ENCODE measurements at places on chromosomes 16 and 17. TPM values are rescaled to one million over a fixed set of nuclear protein-coding genes. Genes with fewer than 3 reads are reported as not detected.
A peak's percentile ranks its signal among the peaks of the same experiment; 100 is the strongest.

DNA sequence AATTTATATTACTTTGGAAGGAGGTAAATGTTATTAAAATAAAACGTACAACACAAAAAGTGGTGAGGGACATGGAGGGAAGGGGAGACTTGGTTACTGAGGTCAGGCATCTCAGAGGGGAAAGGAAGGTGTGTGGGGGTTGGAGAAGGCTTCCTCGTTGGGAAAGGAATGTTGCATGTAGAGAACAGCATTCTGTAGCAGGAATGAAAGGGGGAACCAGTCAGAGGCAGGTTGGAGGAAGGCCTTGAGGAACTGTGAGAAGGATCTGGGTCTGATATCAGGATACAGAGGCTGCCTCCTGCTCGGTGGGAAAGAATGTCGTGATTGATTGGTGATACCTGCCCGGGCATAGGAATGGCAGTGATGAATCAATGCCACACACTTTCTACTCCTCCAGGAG, 103.3 kb upstream of the ZFHX3 start:
- no peak for DNase-seq
- no peaks in the 10 kb centered on the region for H3K27me3 ChIP-seq

Gene UNC45B
- total RNA-seq, result not detected

GRCh38 chr16:80862160-80862705, 57.8 kb upstream of the CDYL2 start:
- no peaks in the 10 kb centered on the region for H3K36me3 ChIP-seq
- DNase-seq, result no peak
- no peaks in the 10 kb centered on the region for H3K4me1 ChIP-seq
- no peaks in the 10 kb centered on the region for H3K27me3 ChIP-seq

GRCh38 chr16:88633684-88634140, 4.7 kb upstream of the IL17C start:
- no peaks in the 10 kb centered on the region for H3K27me3 ChIP-seq
- DNase-seq, result no peak
- H3K27ac ChIP-seq, result no peak overlapping the region
- H3K4me1 ChIP-seq, result no peaks in the 10 kb centered on the region

GRCh38 chr16:89982318-89982717, 33.8 kb downstream of the DEF8 start:
- no peak for DNase-seq
- no peak overlapping the region for H3K27ac ChIP-seq
- H3K4me3 ChIP-seq, result no peak overlapping the region
- 0 out of 2 replicates have a peak, but pooled peaks cover 3% of the 10 kb centered on the region for H3K36me3 ChIP-seq

- DNase-seq, result no peak
- H3K4me3 ChIP-seq, result no peak overlapping the region
- H3K36me3 ChIP-seq, result no peaks in the 10 kb centered on the region
- H3K4me1 ChIP-seq, result no peaks in the 10 kb centered on the region
- no peak overlapping the region for H3K27ac ChIP-seq
These were observed 8.3 kb downstream of the SLC35G3 start for GRCh38 chr17:35185849-35186248.

DNA sequence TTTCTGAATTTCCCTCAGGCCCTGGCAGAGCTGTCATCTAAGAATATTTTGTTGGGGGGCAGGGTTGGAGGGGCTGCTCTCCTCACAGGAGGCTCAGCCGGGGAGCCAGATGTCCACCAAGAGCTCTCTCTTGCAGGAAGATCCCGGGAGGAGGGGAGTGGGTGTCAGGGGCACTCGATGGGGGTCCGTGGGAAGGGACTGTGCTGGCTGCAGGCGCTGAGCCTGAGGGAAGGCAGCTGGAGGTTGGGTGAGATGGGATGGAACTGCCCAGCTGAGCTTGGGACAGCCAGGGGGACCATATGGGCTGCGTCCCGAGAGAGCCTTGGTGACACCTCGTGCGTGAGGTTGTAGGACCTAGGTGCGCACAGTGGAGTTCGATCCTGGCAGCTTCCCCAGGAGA, 111.2 kb upstream of the GSE1 start:
- no peak overlapping the region for H3K27ac ChIP-seq
- DNase-seq, result no peak
- no peaks in the 10 kb centered on the region for H3K36me3 ChIP-seq
- H3K27me3 ChIP-seq, result no peaks in the 10 kb centered on the region
- H3K4me1 ChIP-seq, result no peaks in the 10 kb centered on the region

DNA sequence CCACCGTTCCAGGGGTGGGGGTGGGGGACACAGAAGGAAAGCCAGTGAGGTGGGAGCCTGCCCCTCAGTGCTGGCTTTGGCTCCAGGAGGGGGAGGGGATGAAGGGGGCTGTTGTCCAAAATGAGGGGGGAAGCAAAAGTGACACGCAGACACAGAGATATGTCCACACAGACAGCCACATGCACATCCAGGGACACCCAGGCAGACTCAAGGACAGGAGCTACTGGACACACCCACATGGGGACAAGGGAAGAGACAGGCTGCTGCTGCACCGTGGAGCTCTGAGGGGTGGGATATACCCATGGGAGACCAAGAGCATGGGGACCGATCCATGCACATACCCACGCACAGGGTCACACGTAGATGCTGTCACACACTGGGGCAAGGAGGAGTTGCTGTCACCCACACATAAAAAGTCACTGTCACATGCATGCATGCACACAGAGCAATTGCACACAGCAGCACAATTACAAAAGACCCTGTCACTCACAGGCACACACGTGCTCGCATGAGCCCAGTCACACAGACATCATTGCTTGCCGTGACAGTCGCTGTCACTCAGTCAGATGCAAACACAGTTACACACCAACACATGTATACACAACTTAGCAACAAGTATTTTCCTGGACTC, 1.3 kb downstream of the THRA start:
- H3K4me3 ChIP-seq, result peak overlapping the region; percentile 84
- DNase-seq, result no peak
- H3K36me3 ChIP-seq, result no peaks in the 10 kb centered on the region
- peak overlapping the region; percentile 41 for H3K27ac ChIP-seq
- H3K4me1 ChIP-seq, result peaks cover 35% of the 10 kb centered on the region

DNA sequence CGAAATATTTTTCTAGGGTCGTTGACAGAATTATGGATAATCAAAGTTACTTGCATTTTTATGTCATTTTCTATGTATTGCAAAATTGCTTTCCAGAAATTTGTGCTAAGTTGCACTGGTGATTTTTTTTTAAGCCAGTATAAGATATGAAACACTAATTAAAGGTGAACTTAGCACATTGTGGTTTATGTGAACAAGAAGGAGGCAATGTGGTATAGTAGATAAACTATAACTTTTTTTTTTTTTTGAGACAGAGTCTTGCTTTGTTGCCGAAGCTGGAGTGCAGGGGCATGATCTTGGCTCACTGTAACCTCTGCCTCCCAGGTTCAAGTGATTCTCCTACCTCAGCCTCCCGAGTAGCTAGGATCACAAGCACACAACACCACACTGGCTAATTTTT, 13.2 kb downstream of the DGKE start:
- DNase-seq, result no peak
- no peak overlapping the region for H3K27ac ChIP-seq
- H3K27me3 ChIP-seq, result no peaks in the 10 kb centered on the region
- no peaks in the 10 kb centered on the region for H3K4me1 ChIP-seq
- H3K4me3 ChIP-seq, result no peak overlapping the region

DNA sequence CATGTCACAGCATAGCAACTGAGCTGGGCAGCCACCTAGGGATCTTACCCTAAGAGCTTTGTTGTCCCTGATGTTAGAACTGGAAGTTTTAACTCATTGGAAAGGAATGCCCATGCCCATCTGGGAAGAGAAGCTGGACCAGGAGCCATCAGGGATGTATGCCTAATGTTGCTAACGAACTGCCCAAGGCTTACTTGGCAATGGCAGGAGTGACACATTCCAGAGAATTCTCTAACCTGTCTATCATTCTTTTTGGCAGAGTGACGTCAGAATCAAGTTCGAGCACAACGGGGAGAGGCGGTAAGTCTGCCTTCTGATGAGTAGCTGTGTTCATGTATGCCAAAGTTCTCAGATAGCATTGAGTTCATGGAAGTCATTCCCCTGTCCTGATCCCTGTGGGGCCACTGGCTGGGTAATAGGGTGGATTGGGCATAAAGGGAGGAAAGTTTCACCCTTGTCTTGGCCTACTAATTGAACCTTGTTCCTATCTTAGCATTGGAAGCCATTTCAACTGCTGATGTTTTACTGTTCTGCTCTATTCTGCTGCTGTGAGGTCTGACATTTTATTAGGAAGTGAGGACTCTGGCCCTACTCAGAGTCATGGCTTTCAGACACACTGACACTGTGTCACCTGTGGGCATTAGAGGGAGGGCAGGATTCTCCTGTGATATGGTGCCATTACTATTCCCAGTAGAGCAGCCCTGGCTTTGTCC, 23.7 kb downstream of the MAP3K3 start:
- no peak overlapping the region for H3K4me3 ChIP-seq
- no peaks in the 10 kb centered on the region for H3K27me3 ChIP-seq
- H3K27ac ChIP-seq, result no peak overlapping the region
- DNase-seq, result no peak
- H3K4me1 ChIP-seq, result no peaks in the 10 kb centered on the region

DNA sequence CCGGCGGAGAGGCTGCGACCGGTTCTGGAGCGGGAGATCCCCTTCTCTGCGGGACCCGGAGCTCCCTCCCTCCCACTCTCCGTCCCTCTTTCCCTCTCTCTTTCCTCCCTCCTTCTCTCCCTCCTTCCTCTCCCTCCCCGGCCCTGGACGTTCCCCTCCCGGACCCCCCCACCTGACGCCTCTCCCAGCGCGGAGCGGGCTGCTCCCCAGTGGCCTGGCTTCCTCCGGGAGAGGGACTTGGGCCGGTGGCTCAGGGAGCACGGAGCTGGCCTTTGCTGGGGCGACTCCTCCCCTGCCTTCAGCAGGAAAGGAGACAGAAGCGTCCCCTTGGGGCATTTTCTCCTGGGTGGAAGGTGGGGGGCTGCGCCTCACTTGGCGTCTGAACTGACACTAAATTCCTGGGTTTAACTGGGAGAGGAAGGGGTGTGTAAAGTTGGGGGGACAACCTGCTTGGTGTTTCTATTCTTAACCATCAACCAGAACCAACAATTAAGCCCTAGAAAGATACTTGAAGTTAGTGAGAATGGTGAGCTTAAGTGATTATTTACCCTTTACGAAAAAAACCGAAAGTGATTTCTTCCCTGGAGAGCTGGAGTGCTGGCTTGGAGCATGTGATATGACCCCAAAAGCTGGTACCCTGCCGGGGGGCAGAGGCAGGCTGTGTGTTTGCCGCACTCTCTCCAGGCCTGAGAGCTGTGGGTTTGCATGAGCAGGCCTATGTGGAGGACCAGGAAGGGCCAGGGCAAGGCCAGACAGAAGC, 775 bp downstream of the SPIRE2 start:
- no peaks in the 10 kb centered on the region for H3K36me3 ChIP-seq
- no peaks in the 10 kb centered on the region for H3K27me3 ChIP-seq
- H3K4me3 ChIP-seq, result peak overlapping the region; percentile 69
- peak overlapping the region; percentile 75 for H3K27ac ChIP-seq
- no peak for DNase-seq

GRCh38 chr17:10217916-10218315, 19.5 kb upstream of the GAS7 start:
- H3K4me3 ChIP-seq, result no peak overlapping the region
- DNase-seq, result no peak
- no peaks in the 10 kb centered on the region for H3K4me1 ChIP-seq

Gene IL34
- 5.8 TPM for total RNA-seq

- no peaks in the 10 kb centered on the region for H3K36me3 ChIP-seq
- no peaks in the 10 kb centered on the region for H3K4me1 ChIP-seq
- DNase-seq, result no peak
These were observed 21.9 kb downstream of the CNGB1 start for GRCh38 chr16:57949013-57949412.

DNA sequence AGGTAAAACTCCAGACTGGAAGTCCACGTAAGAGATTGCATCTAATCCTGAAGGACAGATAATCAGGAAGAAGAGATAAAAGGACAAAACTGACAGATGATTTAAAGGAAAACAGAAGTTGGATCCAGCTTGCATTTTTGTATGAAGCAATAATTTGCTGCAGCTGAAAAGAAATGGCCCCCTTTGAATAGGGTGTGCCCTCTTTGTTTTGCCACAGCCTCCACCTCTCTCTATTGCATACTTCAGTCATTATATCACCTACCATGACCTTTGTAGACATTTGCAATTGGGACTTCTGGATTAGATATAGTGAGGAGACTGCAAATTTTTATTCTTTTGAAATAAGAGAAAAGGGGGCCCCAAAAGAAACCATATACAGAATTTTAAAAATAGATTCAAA, 8.1 kb downstream of the NOG start:
- H3K4me1 ChIP-seq, result peaks cover 9% of the 10 kb centered on the region
- no peak for DNase-seq
- no peaks in the 10 kb centered on the region for H3K36me3 ChIP-seq
- no peaks in the 10 kb centered on the region for H3K27me3 ChIP-seq
- H3K4me3 ChIP-seq, result no peak overlapping the region

Gene OSBPL7
- 9.1 TPM for total RNA-seq

GRCh38 chr17:4170639-4171280, 27.8 kb downstream of the CYB5D2 start:
- H3K27ac ChIP-seq, result no peak overlapping the region
- DNase-seq, result no peak
- no peaks in the 10 kb centered on the region for H3K4me1 ChIP-seq
- H3K36me3 ChIP-seq, result peaks cover 2% of the 10 kb centered on the region

Gene TBC1D3I
- 0.54 TPM for total RNA-seq

DNA sequence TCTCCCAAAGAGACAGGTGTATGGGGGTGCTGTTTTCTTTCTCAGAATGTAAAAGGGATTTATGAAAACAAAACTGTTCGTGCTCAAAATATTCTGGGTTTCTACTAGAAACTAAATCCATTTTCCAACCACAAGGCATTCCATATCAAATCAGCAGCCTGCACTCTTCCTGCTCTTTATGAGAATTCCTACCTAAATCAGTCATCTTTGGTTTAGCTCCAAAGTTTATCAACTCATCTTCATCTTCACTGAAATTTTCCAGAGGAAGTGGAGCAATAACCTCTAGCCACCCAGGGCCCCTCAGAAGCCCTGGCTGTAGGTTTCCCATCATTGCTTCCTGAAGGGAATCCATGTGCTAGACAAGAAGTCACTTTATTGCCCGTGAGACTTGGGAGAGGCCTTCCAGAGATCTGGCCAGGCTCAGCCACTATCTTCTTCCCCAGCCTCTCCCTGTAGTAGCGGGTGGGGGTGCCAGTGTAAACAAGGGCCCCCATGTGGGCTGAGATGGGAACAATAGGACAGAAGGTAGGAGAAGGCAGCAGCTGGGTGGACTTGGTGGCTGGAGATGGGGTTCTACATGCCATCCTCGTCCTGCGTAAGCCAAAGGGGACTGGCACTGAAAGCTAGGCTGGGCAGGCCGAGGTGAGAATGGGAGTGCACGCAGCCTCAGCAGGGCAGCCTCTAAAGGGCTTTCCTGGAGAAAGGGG, 22.0 kb upstream of the ALDH3A1 start:
- peaks cover 10% of the 10 kb centered on the region for H3K4me1 ChIP-seq
- no peak for DNase-seq
- no peak overlapping the region for H3K4me3 ChIP-seq
- H3K27me3 ChIP-seq, result no peaks in the 10 kb centered on the region
- no peaks in the 10 kb centered on the region for H3K36me3 ChIP-seq

Gene PROCA1
- total RNA-seq, result 4.9 TPM

- H3K27me3 ChIP-seq, result no peaks in the 10 kb centered on the region
- H3K27ac ChIP-seq, result no peak overlapping the region
- no peaks in the 10 kb centered on the region for H3K36me3 ChIP-seq
- no peak overlapping the region for H3K4me3 ChIP-seq
These were observed 24.7 kb downstream of the CALB2 start for GRCh38 chr16:71383054-71383773.

- no peaks in the 10 kb centered on the region for H3K27me3 ChIP-seq
- no peaks in the 10 kb centered on the region for H3K4me1 ChIP-seq
- no peak overlapping the region for H3K27ac ChIP-seq
- DNase-seq, result no peak
- no peak overlapping the region for H3K4me3 ChIP-seq
- no peaks in the 10 kb centered on the region for H3K36me3 ChIP-seq
These were observed 414.3 kb downstream of the RBFOX1 start for GRCh38 chr16:7746941-7747340.

Gene SKAP1
- total RNA-seq, result 0.90 TPM
